Putamen (tissue), 1 donor: ENCODE measurements at places on chromosomes 16 and 17.

- DNase-seq: no peak
Observed at GRCh38 chr17:78992542-78993212, 13.0 kb upstream of the LGALS3BP start.

GRCh38 chr17:82239401-82239925, 10.6 kb downstream of the SLC16A3 start:
- no peak for DNase-seq

GRCh38 chr17:50627782-50628601, 6.7 kb upstream of the ABCC3 start:
- DNase-seq: no peak

DNA sequence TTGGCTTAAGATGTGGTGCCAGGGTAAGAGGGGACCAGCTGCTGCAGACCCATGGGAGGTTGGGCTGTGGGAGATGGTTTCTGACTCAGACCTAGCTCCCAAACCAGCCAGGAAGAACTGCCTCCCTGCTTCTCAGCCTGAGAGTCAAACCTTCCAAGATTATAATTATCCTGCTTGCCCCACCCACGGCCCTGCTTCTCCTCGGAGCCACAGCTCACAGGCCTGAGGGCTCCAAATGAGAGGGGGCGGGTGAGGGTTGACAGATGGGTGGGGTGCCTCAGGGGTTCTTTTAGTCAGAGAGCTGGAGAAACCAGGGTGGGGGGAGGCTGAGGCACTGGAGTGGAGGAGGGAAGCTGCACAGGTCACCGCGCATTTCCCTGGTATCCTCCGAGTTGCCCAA, 28.7 kb upstream of the GRIN2A start:
- DNase-seq: no peak

GRCh38 chr16:72112452-72112792, 18.8 kb downstream of the DHX38 start:
- DNase-seq: no peak

DNA sequence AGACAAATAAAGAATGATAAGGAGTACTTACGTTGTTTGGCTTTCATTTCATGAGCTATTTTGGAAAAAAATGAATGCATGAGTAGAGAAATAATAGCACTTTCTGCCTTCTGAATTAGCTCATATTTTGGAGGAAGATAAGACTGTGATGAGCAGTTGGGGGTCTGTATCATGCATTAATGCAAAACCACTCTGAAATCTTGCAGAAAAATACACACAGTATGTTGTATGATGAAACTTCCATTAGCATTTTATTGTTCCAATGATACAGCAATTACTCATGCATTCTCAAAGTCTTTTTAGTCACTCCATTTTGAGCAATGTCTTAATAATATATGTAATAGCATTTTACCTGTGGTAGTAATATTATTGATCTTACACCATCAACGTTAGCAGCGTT, 571.0 kb downstream of the CDH8 start:
- DNase-seq: no peak

GRCh38 chr17:2906901-2907300, 110.7 kb downstream of the RAP1GAP2 start:
- no peak for DNase-seq

GRCh38 chr17:61729690-61730268, 133.5 kb downstream of the BRIP1 start:
- no peak for DNase-seq

DNA sequence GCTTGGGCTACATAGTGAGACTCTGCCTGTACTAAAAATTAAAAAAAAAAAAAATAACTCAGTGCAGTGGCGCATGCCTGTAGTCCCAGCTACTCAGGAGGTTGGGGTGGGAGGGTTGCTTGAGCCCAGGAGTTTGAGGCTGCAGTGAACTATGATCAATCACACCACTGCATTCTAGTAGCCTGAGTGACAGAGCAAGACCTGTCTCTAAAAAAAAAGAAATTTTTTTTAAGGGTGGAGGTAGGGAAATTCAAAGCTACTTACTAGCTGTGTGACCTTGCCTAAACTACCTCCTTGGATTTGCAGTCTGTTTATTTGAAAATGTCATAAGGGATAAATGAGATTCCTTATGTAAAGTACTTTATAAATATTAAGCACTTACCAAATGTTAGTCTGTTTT, 3.4 kb upstream of the SMPD3 start:
- DNase-seq: no peak

DNA sequence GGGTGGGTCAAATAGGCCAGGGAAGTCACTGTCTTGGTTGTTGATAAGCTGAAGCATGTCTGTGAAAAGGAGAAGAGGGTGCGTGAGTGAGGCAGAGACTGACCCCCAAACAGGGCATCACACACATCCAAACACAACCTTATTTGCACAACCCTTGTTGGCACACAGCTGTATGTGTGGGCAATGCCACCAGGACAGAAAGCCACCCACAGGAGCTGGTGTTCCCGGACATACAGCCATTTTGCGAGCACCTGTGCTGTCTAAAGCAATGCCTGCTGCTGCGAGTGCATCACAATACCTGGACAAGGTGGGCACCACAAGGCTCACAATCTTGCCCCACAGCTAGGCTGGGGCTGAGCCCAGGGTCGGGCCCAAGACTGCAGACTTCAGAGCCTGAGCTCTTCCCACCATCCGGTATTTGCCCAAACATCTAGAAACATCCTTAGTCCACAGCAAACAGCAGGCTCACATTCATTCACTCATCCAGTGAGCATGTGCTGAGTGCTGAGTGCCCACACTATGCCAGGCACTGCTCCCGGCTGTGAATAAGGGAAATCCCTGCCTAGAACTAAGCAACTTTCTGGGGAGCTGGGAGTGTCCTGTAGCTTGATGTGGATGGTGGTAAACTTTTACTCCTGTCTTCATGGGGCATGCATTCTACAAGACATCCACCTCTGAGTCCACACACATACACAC, 16.2 kb downstream of the SREBF1 start:
- no peak for DNase-seq

DNA sequence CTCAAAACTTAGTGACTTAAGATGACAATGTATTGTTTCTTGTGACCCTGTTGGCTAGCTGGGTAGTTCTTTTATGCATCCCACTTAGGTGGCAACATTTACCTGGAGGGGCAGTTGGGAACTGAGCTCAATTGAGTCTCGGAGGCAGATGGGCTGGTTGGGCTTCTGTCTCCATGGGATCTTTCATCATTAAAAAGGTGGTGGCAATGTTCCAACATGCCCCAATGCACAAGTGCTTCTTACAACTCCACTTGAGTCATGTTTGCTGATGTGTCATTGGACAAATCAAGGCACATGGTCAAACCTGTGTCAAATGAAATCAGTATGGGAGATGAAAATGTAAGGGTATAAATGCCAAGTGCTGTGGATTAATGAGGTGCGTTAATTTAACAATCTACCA, 11.7 kb upstream of the HS3ST3B1 start:
- DNase-seq: no peak

DNA sequence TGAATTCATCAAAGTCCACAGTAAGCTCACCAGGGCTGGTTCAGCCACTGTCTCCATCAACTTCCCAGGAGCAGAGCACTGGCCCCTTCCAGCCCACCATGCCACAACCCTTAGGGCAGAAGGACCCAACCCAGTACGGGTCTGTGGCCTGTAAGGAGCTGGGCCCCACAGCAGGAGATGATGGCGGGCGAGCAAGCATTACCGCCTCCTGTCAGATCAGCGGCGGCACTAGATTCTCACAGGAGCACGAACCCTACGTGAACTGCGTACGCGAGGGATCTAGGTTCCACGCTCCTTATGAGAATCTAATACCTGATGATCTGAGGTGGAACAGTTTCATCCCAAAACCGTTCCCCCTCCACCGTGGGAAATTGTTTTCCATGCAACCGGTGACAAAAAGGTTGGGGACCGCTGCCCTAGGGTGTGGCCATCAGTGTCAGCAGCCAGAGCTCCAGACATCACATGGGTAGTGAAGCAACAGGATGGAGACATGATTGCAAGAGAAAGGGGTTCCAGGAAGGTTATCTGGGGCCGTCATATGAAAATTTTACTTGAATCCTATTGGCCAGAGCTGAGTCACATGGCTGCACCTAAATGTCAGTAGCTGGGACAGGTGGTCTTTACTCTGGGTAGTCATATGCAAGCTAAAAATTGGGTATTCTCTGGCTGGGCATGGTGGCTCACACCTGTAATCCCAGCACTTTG, 12.4 kb upstream of the SLC25A19 start:
- no peak for DNase-seq

- peak; percentile 34 for DNase-seq
Observed at GRCh38 chr16:66357523-66357928, 9.0 kb upstream of the CDH5 start.

DNA sequence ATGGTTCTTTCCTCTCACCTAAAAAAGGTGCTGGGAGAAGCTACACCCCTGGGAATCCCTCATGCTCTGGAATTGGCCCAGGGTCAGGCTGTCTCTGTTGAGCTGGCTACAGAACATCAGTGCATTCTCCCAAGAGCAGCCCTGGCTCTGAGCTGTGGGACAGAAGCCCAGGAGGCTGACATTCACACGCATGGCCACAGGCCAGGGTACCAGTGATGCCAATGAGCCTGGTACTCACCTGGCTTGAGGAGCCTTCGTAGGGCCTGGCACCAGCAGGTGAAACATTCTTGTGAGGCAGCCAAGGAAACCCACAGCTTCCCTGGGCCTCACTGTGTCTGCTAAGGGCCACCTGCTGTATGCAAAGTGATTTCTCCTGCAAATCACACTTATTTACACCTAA, 121.7 kb upstream of the CCL2 start:
- DNase-seq: no peak

DNA sequence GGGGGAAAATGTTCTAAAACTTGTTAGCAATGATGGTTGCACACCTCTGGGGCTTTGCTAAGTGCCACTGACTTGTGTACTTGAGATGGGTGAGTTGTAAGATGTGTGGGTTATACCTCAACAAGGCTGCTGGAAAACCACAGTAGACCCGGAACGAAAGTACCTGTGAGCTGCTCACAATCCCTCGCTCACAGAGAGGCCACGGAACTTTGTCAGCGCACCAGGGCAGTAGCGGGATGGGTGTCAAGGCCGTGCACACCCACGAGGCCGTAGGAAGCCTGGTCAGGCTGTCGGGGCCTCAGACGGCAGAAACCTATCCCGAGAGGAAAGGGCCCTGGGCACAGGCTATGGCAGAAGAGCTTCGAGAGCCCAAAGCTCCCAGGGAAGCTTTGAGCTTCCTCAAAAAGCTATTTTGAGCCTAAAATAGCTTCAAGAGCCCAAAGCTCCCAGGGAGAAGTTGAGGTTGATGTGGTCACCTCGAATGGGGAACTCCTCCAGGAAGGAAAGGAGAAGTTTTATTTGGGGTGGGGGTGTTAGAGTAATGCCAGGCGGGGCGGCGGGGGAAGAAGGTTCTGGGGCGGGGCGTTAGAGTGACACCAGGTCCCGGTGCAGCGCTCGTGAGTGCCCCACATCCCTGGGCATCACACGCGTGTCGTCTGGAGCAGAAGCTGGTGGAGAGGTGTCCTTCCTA, 19.0 kb downstream of the CBFA2T3 start:
- peak; percentile 42 for DNase-seq

DNA sequence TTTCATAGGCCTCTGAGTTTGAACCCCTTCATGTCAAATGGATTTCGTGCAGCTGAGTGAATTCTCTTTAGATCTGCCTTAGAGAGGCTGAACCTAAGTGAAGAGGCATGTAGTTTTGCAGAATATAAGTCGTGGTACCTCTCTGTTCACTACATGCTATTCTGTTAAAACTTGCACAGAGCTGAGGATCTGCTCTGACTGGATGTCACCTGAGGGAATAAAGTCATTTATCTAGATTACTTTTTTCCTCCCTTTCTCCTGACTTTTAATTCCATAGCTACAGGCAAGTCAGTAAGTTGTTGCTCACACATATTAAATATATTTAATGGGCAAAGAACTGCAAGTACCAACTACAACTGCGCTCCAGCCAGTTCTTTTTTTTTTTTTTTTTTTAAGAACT, 64.7 kb downstream of the WNT3 start:
- DNase-seq: no peak

DNA sequence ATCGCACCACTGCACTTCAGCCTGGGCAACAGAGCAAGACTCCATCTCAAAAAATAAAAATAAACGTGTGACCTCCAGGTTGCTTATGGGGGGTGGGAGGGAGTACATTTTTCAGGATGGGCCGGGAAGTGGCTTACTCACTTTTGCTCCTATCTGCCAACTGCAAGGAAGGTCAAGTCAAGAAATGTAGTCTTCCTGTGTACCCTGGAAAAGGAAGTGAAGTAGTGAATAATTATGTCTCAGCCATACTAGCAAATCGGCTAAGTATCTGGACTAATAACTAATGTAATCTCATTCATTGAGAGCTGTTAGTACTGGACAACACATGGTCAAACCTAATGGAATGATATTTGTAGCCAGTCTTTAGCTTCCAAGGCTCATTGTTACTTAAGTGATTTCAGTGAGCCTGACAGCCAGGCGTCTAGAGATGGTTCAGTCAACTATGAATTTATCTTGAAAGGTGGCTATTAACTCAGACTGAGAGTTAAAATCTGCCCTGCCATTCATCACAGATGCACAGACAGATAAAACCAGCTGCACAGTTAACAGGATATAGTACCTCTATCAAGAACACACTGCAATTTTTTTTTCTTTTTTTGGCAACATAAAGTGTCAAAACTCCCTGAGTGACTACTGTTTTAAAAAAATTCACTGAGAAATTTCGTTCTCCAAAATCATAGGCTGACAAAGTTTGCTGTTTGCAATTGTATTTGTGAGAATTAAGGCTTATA, 3.7 kb upstream of the TACO1 start:
- no peak for DNase-seq

GRCh38 chr16:67935101-67935401, 1.6 kb downstream of the PSMB10 start:
- DNase-seq: no peak

DNA sequence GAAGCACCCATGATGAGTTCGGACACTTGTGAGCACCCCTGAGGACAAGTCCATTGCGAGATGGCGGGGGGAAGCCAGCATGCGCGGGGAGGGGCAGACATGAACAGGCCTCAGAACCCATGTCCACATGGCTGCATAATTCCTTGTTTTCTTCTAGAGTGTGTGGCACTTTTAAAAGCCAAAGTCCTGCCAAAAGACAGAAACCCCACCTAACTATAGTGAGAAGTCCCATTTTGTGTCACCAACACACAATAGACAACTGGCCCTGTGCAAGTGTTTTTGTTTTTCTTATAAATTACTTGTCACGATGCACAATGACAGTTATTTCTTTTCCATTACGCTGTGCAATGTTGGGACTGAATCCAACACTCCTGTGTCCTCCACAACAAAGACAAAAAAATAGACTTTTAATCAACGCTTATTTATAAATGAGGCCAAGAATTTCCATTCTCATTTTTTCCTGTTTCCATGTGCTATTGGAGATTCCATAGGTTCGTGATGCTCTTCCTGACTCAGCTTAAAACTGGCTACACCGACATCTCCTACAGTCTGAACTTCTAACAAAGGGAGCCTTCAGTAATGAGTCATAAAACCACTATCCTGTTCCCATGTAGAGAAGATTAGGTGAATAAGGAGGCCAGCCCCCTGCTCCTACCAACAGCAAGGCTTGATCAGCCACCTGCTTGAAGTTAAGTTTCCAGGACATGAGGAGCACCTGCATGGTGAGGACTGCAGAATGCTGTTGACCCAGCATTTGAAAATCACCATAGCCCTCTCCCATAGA, 98.9 kb downstream of the ZNF423 start:
- DNase-seq: no peak

- no peak for DNase-seq
Observed at GRCh38 chr17:81418710-81419318, 23.6 kb downstream of the BAHCC1 start.
